ENCODE measurements at places on chromosomes 5 and 9.

DNA sequence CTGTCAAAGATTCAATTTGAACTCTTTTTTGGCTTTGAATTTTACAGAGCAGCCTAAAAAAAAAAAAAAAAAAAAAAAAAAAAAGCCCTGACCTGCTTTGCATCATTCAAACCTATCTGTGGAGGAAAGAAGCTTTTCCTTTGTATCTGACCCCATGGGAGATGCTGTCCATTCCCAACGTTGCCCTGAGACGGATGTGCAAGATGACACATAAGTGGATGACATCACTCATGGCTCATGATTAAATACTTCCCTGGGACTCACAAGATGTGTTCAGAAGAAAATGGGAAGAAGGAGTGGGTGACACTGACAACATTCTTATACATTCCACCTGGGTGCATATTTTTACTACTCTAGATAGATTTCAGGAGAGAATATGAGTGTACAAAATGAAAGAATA lies 245.7 kb upstream of the ELAVL2 start:
- DNase-seq, result no peak
- no peaks in the 10 kb centered on the region for H3K36me3 ChIP-seq
- no peaks in the 10 kb centered on the region for H3K27me3 ChIP-seq
- no peak overlapping the region for H3K4me3 ChIP-seq
- H3K4me1 ChIP-seq, result no peaks in the 10 kb centered on the region

- no peak for DNase-seq
- H3K4me3 ChIP-seq, result no peak overlapping the region
- peaks cover 15% of the 10 kb centered on the region for H3K4me1 ChIP-seq
- no peaks in the 10 kb centered on the region for H3K27me3 ChIP-seq
- H3K36me3 ChIP-seq, result no peaks in the 10 kb centered on the region
- no peak overlapping the region for H3K27ac ChIP-seq
Measured at GRCh38 chr5:126414874-126415502, 8.2 kb upstream of the GRAMD2B start.

DNA sequence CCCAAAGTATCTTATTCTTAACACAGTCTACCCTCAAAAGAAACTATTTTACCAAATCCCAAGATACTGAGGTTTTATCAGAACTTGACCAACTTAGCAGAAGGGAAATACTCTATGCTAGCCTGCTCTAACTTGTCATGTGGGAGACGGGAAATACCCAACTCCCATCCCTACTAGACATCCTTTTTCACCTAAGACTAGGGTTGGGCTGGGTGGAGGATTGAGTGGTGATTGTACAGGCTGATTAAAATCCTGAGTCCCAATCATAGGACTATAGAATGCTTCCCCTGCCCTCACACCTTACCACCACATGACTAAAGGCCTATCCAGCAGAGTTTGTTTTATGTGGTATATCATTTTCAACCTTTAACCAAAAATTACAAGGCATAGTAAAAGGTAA lies 786.5 kb downstream of the TAF11L14 start:
- H3K27ac ChIP-seq, result no peak overlapping the region
- no peak overlapping the region for H3K4me3 ChIP-seq
- no peaks in the 10 kb centered on the region for H3K36me3 ChIP-seq
- no peak for DNase-seq
- no peaks in the 10 kb centered on the region for H3K4me1 ChIP-seq
- no peaks in the 10 kb centered on the region for H3K27me3 ChIP-seq

GRCh38 chr9:78050421-78050820 lies 18.8 kb upstream of the GNAQ start:
- no peak for DNase-seq
- peaks cover 8% of the 10 kb centered on the region for H3K4me1 ChIP-seq
- peaks cover 7% of the 10 kb centered on the region for H3K27me3 ChIP-seq
- no peak overlapping the region for H3K4me3 ChIP-seq

DNA sequence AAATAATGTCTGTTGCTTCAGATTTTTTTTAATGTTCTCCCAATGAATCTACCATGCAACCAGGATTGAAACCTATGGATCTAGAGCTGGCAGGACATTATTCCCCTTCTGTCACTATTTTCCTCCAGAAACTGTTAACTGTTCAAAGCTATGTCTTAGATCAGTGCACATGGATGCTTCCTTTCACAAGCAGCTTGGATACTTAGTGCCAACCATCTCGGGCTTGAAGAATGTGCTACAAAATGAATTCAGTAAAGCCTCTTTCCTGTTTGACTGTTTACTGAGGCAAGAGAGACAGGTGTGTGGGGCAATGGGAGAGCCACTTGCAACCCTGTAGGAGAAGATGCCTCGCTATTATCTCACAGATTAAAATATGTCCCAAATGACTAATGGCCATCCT lies 774.8 kb downstream of the KCTD16 start:
- no peaks in the 10 kb centered on the region for H3K4me1 ChIP-seq
- DNase-seq, result no peak
- no peak overlapping the region for H3K4me3 ChIP-seq
- no peak overlapping the region for H3K27ac ChIP-seq
- H3K27me3 ChIP-seq, result no peaks in the 10 kb centered on the region

GRCh38 chr9:5425006-5425628 lies 12.6 kb downstream of the PLGRKT start:
- no peak for DNase-seq
- H3K27ac ChIP-seq, result no peak overlapping the region
- H3K4me3 ChIP-seq, result no peak overlapping the region
- no peaks in the 10 kb centered on the region for H3K4me1 ChIP-seq
- no peaks in the 10 kb centered on the region for H3K27me3 ChIP-seq
- H3K36me3 ChIP-seq, result no peaks in the 10 kb centered on the region

DNA sequence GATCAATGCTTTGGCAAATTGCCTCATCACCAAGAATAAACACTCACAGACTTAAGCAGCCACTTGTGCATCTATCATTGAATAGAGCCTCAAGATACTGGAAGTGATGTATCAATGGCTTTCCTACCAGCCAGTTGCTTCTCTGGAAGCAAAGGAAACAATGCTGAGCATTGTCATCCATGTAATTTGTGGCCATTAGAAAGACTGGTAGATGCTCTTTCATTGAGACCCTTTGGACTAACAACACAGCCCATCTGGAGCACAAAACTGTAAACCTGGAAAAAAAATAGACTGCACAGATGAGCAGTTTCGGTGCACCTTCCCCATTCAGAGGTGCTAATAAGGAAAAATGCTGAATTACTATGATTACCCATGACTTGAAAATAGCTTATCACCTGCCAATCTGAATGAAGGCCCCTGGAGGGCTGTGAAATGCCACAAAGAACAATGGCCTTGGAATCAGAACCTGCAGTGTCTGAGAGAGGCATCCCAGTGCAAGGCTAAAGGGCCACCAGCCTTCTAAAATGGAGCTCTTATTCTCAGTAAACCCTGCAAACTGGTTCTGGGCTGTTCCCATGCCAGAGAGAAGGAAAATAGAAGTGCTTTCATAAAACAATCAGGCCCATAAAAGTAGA lies 127.5 kb downstream of the RFK start:
- H3K36me3 ChIP-seq, result no peaks in the 10 kb centered on the region
- H3K4me1 ChIP-seq, result no peaks in the 10 kb centered on the region
- H3K4me3 ChIP-seq, result no peak overlapping the region
- no peak overlapping the region for H3K27ac ChIP-seq
- H3K27me3 ChIP-seq, result no peaks in the 10 kb centered on the region

GRCh38 chr5:151383011-151383410 lies 35.7 kb upstream of the SLC36A2 start:
- H3K27ac ChIP-seq, result no peak overlapping the region
- H3K4me3 ChIP-seq, result no peak overlapping the region
- peaks cover 30% of the 10 kb centered on the region for H3K27me3 ChIP-seq
- H3K4me1 ChIP-seq, result no peaks in the 10 kb centered on the region
- no peaks in the 10 kb centered on the region for H3K36me3 ChIP-seq

DNA sequence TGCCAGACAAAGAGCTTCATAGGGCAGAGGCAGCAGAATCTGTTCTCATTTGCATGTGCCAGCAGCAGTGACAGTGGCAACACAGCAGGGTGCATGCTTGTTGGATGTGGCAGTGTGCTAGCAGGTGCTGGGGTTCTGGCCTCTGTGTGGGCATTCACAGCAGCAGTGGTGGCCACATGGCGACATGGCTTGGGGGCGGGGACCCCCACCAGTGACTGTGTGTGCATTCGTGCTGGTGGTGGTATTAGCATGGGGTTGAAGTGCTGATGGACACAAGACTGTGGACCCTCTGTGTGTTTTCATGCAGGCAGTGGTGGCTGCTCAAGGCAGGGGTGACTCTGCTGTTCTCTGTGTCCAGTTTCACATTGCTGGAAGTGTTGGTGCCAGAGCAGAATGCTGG lies 183.2 kb upstream of the PDE4D start:
- H3K27ac ChIP-seq, result no peak overlapping the region
- DNase-seq, result no peak

DNA sequence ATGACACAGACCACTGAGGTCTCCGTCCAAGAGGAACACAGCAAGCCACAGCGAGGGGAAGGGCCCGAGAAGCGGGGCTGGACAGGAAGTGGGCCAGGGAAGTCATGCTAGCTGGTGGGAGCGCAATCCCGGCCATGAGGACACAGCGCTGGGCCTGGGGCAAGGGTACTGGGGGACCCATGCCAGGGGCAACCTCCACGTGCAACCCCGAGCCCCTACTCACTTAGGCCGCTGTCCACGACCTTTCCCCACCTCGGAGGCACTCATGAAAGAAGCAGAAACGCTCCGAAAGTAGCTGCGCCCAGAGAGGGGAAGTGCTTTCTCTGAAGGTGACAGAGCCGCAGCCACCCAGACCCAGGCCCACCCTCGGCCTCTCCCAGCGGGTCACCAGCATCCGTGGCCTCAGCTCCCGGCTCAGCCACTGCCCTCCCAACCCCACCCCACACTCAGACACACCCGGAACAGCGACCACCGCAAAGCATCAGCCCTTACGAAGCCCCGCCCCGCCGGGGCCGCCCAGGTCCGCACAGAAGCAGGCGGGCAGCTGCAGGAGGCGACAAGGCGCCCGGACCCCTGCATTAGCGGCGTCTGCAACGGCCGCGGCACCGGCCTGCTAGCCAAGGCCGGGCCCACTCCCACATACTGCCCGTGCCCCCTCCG lies 782 bp downstream of the BICD2 start:
- H3K36me3 ChIP-seq, result peaks cover 43% of the 10 kb centered on the region
- H3K27me3 ChIP-seq, result peaks cover 11% of the 10 kb centered on the region
- peaks cover 22% of the 10 kb centered on the region for H3K4me1 ChIP-seq
- no peak for DNase-seq
- peak overlapping the region; percentile 36 for H3K27ac ChIP-seq
- H3K4me3 ChIP-seq, result peak overlapping the region; percentile 91

DNA sequence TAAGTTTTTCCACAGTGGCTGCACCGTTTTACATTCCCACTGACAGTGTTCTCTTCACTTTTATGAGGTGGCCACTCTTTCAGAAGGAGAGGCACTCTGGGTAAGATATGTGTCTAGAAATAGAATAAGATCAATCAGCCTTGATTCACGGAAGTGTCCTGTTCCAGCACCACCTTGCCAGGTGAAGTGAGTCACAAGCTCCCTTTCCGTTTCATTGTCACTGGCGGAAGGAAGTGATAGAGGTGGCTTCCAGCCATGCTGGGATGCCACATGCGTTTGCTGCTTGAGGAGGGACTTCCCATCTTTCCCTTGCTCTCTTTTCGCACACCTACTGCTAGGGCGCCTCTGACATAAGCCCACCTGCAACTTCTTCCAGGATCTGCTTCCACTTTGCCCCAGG lies 217.1 kb downstream of the PIK3R1 start:
- no peaks in the 10 kb centered on the region for H3K27me3 ChIP-seq
- H3K36me3 ChIP-seq, result peaks cover 9% of the 10 kb centered on the region
- H3K4me3 ChIP-seq, result no peak overlapping the region
- peak; percentile 51 for DNase-seq
- H3K4me1 ChIP-seq, result peaks cover 50% of the 10 kb centered on the region

GRCh38 chr5:36392818-36393217 lies 91.1 kb upstream of the RANBP3L start:
- no peaks in the 10 kb centered on the region for H3K27me3 ChIP-seq
- no peaks in the 10 kb centered on the region for H3K4me1 ChIP-seq
- H3K4me3 ChIP-seq, result no peak overlapping the region
- no peak for DNase-seq
- H3K27ac ChIP-seq, result no peak overlapping the region

DNA sequence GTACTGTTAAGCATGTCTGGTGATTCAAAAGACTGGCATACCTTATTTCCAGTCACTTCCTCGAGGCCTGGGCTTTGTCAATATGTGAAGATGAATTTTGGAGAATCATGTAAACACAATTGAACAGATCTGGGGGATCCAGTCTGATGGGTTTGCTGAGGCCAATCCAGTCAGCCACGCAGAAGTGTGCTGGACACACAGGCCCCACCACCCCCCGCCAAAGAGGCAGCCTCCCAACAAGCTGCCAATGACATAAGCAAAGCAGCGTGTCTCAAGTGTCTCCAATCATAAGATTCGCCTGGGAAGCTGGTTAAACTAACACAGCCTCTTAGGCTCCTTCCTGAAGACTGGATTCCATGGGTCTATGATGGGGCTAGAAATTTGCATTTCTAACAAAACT lies 192.9 kb upstream of the KLF9 start:
- no peaks in the 10 kb centered on the region for H3K27me3 ChIP-seq
- no peak overlapping the region for H3K4me3 ChIP-seq
- DNase-seq, result no peak
- H3K27ac ChIP-seq, result no peak overlapping the region
- no peaks in the 10 kb centered on the region for H3K4me1 ChIP-seq

GRCh38 chr5:460273-460625 lies 17.3 kb downstream of the EXOC3 start:
- no peak overlapping the region for H3K4me3 ChIP-seq
- no peaks in the 10 kb centered on the region for H3K27me3 ChIP-seq
- H3K36me3 ChIP-seq, result peaks cover 44% of the 10 kb centered on the region
- peaks cover 26% of the 10 kb centered on the region for H3K4me1 ChIP-seq

- peaks cover 5% of the 10 kb centered on the region for H3K36me3 ChIP-seq
- no peak overlapping the region for H3K4me3 ChIP-seq
- peak; percentile 81 for DNase-seq
- H3K4me1 ChIP-seq, result no peaks in the 10 kb centered on the region
- no peaks in the 10 kb centered on the region for H3K27me3 ChIP-seq
Measured at GRCh38 chr9:129131300-129132145, 20.3 kb downstream of the PTPA start.

GRCh38 chr9:108953983-108954574 lies 19.9 kb downstream of the ABITRAM start:
- H3K4me1 ChIP-seq, result no peaks in the 10 kb centered on the region
- DNase-seq, result no peak
- no peaks in the 10 kb centered on the region for H3K27me3 ChIP-seq
- no peak overlapping the region for H3K4me3 ChIP-seq

GRCh38 chr9:131361202-131361833 lies 32.6 kb upstream of the PRRC2B start:
- H3K4me1 ChIP-seq, result no peaks in the 10 kb centered on the region
- H3K27me3 ChIP-seq, result no peaks in the 10 kb centered on the region

GRCh38 chr9:36748322-36748899 lies 175.7 kb downstream of the MELK start:
- no peaks in the 10 kb centered on the region for H3K4me1 ChIP-seq
- no peak overlapping the region for H3K4me3 ChIP-seq
- H3K27me3 ChIP-seq, result peaks cover 30% of the 10 kb centered on the region
- H3K36me3 ChIP-seq, result no peaks in the 10 kb centered on the region
- H3K27ac ChIP-seq, result no peak overlapping the region
- DNase-seq, result no peak

DNA sequence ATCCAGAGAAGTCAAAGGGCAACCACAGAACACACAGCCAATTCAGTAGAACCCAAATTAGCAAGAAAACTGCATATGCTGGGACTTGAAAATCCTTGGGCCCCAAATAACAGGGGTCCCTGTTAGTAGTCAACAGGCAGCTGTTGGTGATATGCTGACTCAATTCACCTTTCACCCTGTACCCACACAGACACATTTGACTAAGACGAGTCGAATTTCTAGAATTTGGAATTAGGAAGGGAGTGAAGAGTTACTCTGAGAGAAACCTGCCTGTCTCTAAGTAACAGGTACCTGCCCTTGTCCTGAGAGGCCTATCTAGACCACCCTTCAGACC lies 821 bp upstream of the VCP start:
- H3K27ac ChIP-seq, result peak overlapping the region; percentile 96
- H3K4me3 ChIP-seq, result peak overlapping the region; percentile 83
- peaks cover 42% of the 10 kb centered on the region for H3K36me3 ChIP-seq
- no peak for DNase-seq

All from Calu3 (cell line).